ENCODE measurements at places on chromosomes 6 and 20.

- DNase-seq: no peak
Measured at GRCh38 chr6:124887872-124888580, 74.2 kb upstream of the RNF217 start.

DNA sequence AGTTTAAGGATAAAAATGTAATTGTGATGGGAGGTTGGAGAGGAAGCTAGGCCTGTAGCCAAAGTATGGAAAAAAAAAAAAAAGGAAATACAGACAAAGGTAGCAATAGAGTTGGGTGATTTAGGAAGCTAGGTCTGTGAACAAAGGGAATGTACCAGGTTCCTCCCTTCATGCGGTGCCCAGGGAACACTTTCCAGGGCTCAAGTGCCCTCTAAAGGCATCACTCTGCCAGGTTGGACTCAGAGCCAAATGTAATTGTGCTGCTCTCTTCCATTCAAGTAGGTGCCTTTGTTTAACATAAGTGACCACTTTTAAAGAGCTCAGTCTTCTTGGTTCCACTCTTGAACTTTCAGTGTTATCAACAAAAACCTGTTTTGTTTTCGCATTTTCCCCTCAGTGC, 159.7 kb upstream of the AHI1 start:
- no peak for DNase-seq

DNA sequence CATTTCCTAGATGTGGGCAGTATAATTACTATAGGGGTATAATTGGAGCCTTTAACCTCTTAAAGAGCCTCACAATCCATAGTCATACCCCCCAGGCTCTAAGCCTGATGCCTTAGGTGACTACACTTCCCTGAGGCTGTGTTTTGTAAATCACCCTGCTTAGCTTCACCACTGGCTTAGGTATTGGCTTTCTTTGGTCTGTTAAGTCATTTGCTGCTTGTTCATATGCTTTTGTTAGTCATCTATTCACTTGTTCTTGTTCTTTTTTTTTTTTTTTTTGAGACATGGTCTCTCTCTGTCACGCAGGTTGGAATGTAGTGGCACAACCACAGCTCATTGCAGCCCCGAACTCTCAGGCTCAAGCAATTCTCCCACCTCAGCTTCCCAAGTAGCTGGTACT, 26.7 kb downstream of the KAT14 start:
- peak; percentile 12 for DNase-seq

DNA sequence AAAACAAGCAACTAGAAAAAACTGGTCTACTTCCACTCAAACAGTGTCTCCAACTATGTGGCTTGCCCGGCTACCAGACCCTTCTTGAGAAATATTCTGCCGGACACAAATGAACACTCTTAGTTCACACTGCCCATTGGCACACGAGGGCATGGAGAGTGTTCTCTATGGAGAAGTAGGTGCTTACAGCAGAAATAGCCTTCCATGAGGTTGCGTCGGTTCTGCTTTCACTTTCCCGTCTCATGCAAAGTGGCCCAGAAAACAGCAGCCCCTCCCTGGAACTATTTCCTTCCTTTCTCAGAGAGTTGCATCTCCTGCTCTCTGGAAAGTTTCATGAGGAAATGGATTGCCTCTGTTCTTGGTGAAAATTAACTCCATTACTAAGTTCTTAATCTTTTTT, 9.5 kb upstream of the HLA-DOA start:
- DNase-seq: peak; percentile 32

DNA sequence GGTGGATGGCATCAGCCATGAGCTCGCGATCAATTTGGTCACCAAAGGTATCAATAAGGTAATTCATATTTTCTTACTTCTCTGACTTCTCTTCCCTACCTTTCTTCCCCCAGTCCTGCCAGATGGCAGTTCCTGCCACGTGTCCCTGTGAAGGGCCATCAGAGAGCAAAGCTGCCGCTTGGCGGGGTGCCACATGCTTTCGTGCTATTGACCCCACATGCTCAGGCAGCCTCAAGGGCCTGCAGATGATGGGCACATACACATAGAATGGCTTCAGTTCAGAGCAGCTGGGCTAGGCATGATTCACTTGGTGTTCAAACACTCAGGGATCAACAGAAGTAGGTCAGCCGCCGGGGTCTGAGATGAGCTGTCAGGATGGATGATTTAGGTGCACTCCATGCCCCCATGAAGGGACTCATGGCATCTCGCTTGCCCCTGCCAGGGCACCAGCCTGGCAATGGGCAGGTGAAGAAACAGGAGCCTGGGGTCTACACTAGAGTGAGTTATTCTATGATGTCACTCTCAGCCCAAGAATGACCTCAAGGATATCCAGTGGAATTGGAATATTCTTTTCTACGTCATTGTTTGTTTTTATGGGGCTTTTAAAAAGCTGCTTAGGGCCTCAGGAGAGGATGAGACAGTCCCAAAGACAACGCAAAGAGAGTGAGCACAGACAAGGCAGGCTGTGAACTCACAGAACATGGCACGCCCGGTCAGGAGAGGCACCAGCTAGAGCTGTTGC, 25.5 kb downstream of the BANF2 start:
- DNase-seq: no peak

- DNase-seq: peak; percentile 16
Measured at GRCh38 chr6:90319044-90319443, 22.4 kb upstream of the BACH2 start.

GRCh38 chr6:132813173-132813856, 1.1 kb upstream of the RPS12 start:
- peak; percentile 52 for DNase-seq

GRCh38 chr6:97322811-97323210, 39.8 kb upstream of the MMS22L start:
- DNase-seq: peak; percentile 85

DNA sequence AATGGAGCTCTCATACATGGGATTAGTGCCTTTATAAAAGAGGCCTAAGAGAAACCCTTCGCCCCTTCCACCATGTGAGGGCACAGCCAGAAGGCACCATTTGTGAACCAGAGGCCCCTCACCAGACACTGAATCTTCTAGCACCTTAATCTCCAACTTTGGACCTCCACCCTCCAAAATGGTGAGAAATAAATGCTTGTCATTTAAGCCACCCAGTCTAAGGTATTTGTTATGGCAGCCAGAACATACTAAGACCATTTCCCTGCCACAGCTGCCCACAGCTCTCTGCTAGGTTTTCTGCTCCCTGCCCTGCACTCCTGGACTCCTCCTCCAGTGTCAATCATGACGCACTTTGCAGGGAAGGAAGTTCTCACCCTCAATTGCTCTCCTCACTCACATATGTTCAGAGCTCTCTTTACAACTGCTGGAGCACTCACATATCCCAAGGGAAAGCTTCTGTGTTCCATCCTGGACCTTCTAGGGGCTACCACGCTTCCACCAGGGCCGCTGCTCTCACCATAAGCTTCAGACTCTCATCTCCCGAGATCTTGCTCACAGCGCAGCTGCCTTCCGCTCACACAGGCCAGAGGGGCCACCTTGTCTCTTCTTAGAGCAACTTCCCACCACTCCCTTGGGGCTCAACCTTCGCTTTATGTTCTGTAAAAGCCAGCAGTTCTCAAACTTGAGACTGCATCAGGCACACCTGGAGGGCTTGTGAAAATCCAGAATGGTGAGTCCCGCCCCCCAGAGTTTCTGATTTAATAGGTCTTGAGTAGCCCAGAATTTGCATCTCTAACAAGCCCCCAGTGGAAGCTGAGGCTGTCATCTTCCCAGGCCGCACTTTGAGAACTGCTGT, 1.6 kb upstream of the LY86 start:
- DNase-seq: no peak

- DNase-seq: no peak
Measured at GRCh38 chr6:39228111-39228971, 934 bp downstream of the KCNK5 start.

DNA sequence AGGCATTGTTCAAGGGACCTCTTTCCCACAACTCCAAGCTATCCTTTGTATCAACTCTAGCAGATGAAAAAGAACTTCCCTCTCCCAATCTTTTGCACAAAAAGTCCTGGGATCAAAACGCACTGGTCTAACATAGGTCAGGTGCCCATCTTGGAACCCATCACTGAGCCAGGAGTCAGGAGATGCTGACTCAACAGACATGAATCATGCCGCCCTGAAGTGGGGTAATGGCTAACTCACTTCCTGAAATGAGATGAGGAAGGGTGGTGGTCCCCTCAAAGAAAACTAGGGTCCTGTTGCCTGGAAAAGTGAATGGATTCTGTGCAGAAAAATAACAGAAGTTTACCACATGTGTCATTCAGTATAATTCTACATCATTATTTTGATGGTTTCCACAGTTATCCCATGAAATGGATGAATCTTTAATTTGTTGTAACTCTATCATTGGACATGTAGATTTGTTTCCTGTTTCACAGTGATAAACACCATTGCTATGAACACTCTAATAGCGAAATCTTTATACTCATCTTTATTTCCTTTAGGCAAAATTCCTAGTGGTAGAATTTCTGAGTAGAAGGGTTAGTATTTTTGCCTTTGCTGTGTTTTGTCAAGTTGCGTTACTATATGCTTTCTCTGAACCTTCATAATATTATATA, 151.3 kb downstream of the SLC16A10 start:
- peak; percentile 60 for DNase-seq

- no peak for DNase-seq
Measured at GRCh38 chr20:44597516-44597915, 15.1 kb downstream of the PKIG start.

GRCh38 chr6:106925948-106926347, 48.6 kb downstream of the CD24 start:
- DNase-seq: no peak
